ENCODE measurements at places on chromosomes 4 and X. TPM values are rescaled to one million over a fixed set of nuclear protein-coding genes. Genes with fewer than 3 reads are reported as not detected.

ZMAT1 gene
- 0.60 TPM for total RNA-seq

HTRA3 gene
- 6.3 TPM for total RNA-seq

GLRA2 gene
- not detected for total RNA-seq

KLF8 gene
- total RNA-seq = 1.4 TPM

RGS12 gene
- 47.6 TPM for total RNA-seq

CCDC160 gene
- total RNA-seq = not detected

KCNIP4 gene
- not detected for total RNA-seq

FRMPD4 gene
- under 0.01 TPM for total RNA-seq

All from mammary microvascular endothelial cell (primary cell).